Right forelimb (tissue), 1 donor: ENCODE measurements at places on chromosomes 11 and 22.

GRCh38 chr11:1399386-1400316 is 9.9 kb downstream of the BRSK2 start:
- no peak for DNase-seq

GRCh38 chr11:59953463-59954218 is 10.2 kb upstream of the OOSP4A start:
- no peak for DNase-seq

- DNase-seq: no peak
Measured at GRCh38 chr22:39471381-39472141, 14.7 kb downstream of the MGAT3 start.

GRCh38 chr11:86977441-86978050 is 22.4 kb upstream of the FZD4 start:
- DNase-seq: no peak

DNA sequence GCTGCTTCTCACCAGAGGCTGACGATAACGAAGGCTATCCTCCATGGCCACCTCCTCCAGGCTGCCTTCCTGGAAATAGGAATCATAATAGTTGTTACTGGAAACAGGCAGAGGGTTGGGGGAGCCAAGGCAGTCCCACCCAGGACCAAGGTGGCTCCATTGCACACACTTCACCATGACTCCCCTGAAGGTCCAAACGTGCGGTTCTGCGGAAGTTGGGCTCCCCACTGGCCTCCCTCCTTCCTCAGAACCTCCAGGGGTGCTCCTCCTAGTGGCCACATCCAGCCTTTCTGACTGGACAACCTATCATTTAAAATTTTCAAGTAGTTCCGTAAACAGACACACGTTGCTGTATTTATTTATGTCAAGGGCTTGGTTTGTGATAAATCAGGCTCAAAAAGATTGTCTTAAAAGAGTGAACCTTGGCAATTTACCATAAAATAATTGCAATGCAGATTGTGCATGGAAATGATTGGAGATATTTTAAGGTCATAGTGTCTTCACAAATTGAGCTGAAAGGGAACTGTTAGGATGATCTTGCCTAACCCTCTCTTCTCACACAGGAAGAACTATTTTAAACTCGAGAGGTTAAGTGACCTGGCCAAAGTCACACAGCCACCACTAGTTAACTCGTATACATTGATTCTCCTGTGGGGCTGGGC is 1.4 kb upstream of the TCN2 start:
- peak; percentile 60 for DNase-seq

GRCh38 chr11:124402326-124402922 is 3.6 kb upstream of the OR8B3 start:
- DNase-seq: peak; percentile 62

- DNase-seq: no peak
Measured at GRCh38 chr11:6474413-6474792, 662 bp upstream of the TRIM3 start.

DNA sequence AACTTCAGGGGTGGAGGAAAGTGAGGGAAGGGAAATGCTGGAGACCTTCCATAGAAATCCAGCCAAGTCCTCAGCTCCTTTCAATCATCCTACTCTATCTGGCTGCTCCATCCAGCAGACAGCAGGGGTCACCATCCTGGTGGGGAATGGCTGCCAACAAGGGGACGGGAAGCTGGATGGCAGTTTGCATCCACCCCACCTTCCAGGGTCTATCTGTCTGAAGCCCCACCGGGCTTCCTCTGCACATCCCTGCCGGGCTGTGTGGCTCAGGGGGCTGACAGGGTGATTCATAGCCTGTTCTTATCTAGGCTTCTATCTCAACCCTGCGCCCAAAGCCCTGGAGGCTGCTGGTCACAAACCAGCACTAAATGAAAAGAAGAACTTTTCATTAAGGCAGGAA is 1.1 kb downstream of the SYTL2 start:
- peak; percentile 56 for DNase-seq

DNA sequence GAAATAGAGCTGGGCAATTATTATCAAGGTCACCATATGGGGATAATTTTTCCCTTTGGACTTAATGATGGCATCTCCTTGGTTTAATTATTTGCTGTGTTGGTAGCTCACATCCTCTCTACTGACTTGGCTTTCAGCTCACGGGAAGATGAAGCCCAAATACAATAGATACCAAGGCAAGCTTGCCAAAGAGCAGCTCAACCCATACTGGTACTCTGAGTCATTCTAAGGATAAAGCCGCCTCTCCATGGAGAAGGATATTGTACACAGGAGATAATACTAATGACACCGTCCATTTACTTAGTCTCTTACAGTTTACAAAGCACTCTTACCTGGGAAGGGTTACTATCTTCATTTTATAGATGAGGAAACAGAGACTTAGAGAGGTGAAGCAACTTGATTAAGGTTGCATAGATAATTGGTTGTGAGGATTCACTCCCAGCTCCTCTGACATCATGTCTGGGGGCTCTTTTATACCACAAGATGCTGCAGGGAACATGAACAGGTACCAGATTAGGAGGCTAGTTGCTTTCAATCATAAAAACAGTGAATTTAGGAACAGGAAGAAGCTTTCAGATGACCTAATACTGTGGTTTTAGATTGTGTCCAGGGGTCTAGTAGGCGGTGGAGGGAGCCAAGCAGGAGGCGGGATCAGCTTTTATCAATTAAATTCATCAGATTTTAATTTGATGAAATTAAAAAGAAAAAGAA is 48.3 kb upstream of the PICALM start:
- no peak for DNase-seq

DNA sequence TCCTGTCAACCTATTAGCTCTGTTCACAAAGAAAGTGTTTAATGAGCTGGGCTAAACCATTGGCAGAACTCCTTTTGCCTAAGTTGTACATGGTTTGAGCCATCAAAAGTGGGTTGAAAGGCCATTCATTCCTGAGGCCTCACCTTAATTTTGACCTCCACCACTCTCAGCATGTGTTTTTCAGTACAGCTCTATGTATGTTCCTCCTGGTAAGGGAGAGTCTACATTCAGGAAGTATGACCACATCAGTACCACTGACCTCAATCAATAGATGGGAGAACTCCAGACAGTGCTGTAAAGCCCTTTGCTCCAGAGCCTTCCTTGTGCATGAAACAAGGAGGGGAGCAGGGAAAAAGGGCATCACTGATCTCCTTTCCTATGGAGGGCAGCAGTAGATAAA is 87.8 kb upstream of the CARD18 start:
- DNase-seq: no peak

GRCh38 chr11:126840201-126840886 is 160.2 kb downstream of the KIRREL3 start:
- DNase-seq: no peak

DNA sequence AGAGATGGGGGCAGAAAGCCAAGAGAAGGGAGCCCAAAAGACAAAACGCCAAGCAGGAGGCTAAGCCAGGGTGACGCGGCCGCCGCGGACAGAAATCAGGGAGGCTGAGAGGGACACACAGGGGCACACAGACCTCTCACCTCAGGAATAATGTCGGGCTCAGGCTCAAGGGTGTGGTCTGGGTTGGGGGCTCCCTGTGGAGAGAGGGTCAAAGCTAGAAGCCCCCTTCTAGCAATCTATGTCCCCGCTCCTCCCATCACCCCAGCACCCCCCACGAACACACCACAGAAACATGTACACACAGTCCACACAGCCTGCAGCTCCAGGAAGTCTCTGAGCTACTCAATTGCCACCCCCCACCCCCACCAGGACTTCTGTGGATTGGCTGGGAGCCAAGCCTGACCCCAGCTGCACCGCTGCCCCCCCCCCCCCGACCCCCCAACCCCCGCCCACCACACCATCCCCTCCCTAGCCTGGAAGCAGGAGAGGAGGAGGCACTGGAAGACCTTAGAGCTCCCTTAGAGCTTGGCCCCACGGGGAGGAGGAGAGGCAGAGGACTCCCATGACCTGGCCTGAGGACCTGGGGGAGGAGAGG is 6.9 kb downstream of the BCL9L start:
- no peak for DNase-seq

DNA sequence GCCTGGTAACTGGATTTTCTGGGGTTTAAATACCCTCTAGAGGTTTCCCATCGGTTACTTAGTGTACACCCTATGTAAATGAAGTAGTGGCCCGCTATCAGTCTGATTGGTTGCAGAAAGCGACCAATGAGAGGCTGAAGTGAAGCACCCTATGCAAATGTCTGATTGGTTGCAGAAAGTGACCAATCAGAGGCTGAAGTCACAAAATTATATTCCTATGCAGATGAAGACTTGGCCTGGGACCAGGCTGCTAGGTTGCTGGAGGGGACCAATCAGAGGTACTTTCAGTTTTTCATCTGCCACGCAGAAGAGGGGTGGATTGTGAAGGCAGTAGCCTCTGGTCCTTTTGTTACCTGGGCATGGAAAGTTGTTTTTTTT is 134.8 kb downstream of the TBC1D22A start:
- DNase-seq: no peak

DNA sequence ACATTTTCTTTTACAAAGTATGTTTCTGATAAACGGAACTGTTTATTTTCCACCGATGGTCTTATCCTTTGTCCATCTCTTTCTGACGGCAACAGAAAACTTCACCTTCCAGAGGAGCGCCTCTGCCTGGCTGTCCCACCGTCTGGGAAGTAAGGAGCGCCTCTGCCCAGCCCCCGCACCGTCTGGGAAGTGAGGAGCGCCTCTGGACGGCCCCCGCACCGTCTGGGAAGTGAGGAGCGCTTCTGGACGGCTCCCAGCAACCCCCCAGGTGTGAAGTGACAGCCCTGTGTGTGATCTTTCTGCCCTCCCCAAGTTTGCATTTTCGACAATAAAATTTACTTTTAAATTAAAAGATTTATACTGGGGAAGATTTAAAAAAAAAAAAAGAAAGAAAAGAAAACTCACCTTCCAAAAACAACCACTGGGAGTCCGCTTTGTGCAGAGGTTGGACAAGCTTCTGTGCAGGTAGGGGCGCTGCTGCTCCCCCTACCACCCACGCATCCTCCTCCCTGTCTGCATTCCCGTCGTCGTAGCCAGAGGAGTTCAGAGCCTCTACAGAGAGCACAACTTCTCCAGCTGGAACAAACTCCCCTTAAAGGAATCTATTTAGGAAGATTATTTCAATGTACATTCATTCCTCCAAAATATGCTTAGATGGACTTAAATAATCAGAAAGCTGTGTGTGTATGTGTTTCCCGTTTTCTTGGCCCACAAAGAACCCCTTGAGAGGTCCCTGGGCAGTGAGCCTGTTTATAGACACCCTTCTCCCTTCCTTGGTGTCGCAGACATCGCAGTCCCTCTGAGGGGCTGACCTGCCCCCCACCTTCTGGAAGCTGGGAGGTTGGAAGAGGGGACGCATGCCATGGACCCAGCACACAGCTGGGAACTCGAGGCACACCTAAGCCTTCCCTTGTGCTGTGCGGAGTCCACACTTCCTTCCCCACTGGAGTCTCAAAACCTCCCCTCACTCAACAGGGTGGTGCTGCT is 849 bp upstream of the APOBEC3B start:
- no peak for DNase-seq

GRCh38 chr11:2675540-2675939 is 24.3 kb downstream of the KCNQ1OT1 start:
- DNase-seq: peak; percentile 42

DNA sequence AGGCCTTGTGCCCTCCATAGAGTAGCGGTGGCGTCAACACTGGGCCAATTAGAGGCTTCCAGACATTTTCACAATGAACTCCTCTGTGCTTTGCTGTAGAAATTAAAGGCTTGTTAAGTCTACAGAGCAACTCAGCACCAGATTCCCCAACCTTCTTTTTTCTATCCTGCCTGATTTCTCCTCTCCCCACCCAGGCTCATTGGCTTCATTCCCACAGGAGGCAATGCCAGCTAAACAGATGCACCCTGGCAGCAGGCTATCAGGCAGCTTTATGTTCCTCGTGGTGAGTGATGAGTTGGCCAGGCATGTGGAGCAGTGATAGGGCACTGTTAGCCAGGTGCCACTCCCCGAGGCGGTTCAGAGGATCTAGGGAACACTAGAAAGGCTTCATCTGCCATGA is 4.8 kb downstream of the DIXDC1 start:
- no peak for DNase-seq

GRCh38 chr11:125091247-125091876 is 20.1 kb downstream of the TMEM218 start:
- DNase-seq: peak; percentile 80

GRCh38 chr11:68598816-68599653 is 85.3 kb upstream of the GAL start:
- DNase-seq: no peak

GRCh38 chr11:61446211-61446651 is 16.3 kb downstream of the SDHAF2 start:
- peak; percentile 88 for DNase-seq

DNA sequence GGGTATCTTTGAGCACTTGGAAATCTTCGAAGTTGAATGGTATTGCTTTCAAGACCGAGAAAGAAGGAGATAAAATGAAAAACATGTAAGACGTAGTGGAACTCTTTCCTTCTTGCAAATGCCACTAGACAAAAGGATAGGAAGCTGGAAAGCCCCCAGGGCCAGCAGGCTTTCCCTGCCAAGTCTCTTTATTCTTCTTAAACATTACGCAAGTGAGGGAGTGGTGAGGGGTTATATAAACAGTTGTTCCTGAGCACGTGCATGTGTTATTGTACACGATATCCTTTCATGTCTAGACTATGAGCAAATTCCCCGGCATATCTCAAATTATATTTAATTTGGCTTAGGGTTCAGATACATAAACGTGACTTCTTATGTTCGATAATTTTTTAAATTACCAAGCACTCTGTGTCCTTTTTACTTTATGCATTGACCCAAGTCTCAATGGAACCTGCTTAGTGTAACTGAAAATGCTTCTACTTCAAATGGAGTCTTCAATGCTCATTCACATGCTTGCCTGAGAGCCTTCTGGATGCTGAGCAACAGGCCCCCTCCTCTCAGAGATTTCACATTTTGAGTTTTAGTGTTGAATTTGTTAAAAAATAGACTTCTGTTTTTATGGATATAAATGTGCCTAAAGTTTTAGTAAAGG is 59.0 kb downstream of the PPP2R1B start:
- no peak for DNase-seq

DNA sequence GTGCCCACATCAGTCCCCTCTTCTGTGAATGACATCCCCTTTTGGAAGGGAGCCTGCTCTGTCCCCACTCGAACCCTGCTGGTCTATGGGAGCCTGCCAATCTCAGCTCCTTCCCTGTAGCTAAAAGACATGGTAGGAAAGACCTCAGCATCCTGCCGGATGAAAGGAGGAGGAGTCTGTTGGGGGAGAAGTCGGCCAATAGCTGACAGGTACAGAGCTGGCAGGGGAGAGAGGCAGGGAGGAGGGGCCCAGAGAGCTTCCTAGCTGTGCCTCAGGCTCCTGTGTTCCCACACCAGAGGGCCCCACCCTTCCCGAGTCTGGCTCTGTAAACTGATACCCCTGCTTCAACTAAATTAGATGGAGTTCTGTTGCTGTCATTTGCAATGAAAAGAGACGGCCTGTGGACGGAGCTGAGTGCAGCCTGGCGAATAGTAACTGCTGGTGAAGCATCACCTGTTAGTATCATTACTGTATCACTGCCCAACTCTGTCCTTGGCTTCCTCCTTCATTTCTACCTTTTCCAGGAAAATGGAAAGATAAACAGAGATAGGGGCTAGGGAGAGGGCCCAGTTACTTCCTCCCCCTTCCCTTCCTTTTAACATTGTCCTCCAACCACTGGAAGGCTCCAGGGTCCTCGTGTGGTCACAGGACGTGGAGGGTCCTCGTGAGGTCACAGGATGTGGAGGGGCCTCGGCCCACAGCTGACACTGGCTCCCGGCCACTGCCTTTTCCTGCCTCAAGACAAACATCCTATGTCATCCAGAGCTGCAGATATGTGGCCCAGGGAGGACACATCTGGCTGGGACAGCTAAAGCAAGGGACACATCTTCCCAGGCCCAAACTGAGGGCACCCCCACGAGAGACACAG is 15.1 kb downstream of the FXYD6 start:
- peak; percentile 69 for DNase-seq
